Activated CD4-positive, alpha-beta T cell treated with anti-CD3 and anti-CD28 coated beads, Interleukin-2, amount 50 U/mL, for 24 hours (primary cell): ENCODE measurements at places on chromosomes 1 and 21.

GRCh38 chr1:61131716-61132115 is 49.4 kb downstream of the NFIA start:
- no peak for DNase-seq

DNA sequence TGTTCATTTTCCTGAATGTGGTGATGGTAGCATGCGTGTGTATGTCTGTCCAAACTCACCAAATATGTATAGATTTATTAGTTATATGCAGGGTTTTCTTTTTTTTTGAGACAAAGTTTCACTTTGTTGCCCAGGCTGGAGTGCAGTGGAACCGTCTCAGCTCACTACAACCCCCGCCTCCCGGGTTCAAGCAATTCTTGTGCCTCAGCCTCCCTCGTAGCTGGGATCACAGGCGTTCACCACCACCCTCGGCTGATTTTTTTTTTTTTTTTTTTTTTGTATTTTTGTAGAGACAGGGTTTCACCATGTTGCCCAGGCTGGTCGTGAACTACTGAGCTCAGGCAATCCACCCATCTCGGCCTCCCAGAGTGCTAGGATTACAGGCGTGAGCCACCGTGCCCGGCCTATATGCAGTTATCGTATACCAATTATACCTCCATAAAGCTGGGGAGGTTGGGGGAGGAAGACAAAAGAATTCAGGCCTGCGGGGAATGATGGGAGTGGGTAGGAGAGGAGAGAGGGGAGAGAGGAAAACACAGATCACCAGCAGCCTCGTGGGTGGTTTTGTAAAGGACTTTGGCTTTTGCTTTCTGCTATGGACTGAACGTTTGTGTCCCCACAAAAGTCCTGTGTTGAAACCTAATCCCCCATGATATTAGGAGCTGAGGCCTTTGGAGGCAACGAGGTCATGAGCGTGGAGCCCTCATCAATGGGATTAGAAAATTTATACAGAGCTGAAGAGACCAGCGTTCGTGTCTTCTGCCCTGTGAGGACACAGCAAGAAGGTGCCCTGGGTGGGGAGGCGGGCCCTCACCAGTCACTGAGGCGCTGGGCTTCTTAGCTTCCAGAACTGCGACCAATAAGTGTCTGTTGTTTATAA is 4.4 kb upstream of the HNRNPU start:
- DNase-seq = no peak

DNA sequence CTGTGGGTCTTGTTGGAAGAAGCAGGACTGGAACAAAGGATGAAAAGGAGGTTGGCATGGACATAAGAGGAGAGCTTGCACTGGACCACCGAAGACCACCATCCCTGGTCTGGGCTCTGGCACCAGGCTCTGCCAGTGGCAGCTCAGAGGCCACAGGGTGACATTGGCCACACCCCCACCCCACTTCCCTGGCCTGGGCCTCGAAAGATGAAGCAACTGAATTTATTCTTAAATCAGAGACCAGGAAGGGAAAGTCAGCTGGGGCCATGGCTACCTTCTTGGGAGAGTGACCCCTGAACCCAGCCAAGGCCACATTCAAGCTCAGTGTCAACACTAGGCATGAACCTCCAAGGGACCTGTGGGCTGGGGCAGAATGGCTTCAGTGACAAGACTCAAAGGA is 4.0 kb downstream of the KLHDC7A start:
- DNase-seq = no peak

GRCh38 chr1:192601143-192601542 is 25.6 kb downstream of the RGS1 start:
- no peak for DNase-seq

GRCh38 chr1:87914396-87914795 is 585.7 kb downstream of the LMO4 start:
- DNase-seq = no peak

DNA sequence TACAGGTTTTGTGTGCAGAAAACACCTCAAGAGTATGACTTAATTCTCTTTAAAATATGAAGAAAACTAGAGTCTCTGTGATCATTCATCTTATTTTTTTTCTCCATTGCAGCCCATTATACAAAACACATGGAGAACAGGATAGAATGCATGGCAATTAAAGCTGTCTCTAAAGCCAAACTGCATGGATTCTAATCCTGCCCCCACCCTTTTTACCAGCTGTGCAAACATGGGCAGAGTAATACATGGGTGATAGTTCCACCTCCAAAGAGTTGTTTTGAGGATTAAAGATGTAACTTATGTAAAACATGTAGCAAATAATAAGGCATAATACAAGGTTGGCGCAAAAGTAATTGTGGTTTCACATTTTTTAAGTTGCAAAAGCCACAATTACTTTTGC is 114.4 kb downstream of the CLEC20A start:
- DNase-seq = no peak

DNA sequence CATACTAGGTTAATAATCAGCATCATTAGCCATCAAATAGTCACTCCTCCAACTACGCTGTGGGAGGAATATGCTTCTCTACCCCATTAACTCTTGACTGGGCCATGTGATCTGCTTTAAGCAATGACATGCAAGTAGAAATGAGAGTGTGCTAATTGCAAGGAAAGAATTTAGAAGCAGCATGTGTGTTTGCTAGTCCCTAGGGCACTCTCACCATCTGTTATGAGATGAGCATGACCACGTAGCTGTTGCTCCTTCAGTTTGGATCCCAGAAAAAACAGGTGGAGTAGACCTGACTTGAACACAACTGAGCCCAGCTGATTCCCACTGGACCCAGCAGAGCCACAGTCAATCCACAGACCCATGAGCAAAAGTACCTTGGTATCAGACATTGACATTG is 19.7 kb upstream of the RGS7 start:
- DNase-seq = no peak

- no peak for DNase-seq
These were observed 75.0 kb upstream of the PKN2 start for GRCh38 chr1:88609051-88609450.

DNA sequence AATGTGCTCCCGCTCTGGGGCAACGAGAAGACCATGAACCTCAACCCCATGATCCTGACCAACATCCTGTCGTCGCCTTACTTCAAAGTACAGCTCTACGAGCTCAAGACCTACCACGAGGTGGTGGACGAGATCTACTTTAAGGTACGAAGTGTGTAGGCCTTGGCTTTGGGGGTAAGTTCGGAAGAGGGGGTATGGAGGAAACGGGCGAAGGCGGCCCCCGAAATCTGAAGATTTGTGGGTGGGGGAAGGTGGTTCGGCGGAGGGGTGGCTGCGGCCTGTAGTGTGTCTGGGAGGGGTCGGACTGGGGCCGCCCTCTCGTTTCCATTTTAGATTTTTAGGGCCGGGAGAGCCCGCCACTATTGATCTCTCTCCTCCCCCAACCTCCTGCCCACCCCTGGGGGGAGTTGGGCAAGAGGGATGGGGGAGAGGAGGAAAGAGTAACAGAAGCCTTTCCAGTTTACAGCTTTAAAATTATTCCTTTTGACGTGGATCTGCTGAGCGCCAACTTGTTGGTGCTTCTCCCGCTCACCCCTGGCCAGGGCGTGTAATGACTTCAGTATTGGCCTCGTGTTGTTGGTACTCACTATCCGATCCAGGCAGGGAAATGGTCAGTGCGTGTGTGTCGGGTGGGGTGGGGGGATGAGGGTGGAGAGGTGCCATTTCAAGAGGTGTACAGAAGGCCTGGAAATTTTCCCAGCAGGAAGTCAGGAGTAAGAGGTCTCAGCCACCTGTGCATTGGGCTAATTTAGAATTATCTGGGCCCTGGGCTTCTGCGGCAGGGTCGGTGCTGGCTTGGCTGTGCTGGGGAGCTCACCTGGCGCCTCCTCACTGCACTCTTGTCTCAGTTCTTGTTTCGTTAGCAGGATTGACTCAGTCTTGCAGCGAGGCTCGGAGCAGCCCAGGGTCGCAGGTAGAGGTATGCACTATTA is 880 bp downstream of the PRPF38B start:
- no peak for DNase-seq

GRCh38 chr1:186420923-186421322 is 40.0 kb downstream of the PDC start:
- DNase-seq = no peak

GRCh38 chr1:89578946-89579684 is 53.8 kb upstream of the LRRC8C start:
- DNase-seq = no peak
